ENCODE measurements at places on chromosomes 13 and 19.
A peak's percentile ranks its signal among the peaks of the same experiment; 100 is the strongest.

DNA sequence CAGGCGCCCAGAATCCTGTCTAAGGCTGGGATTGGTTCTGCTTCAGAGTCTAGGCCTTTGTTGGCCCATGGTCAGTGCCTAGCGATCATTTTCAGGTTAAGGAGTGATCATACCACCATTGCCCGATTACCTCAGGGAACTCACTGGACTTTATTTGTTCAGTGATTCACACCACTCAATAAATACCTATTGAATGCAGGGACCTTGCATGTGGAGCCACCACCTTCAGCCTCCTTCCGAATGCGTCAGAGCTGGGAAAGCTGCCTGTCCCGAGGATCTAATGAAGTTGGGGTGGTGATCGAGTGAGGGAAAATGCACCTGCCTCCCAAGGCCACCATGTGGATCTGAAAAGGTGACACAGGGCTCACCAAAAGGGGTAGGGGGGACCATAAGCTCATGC is 40.0 kb upstream of the POU2F2 start:
- no peak for DNase-seq

DNA sequence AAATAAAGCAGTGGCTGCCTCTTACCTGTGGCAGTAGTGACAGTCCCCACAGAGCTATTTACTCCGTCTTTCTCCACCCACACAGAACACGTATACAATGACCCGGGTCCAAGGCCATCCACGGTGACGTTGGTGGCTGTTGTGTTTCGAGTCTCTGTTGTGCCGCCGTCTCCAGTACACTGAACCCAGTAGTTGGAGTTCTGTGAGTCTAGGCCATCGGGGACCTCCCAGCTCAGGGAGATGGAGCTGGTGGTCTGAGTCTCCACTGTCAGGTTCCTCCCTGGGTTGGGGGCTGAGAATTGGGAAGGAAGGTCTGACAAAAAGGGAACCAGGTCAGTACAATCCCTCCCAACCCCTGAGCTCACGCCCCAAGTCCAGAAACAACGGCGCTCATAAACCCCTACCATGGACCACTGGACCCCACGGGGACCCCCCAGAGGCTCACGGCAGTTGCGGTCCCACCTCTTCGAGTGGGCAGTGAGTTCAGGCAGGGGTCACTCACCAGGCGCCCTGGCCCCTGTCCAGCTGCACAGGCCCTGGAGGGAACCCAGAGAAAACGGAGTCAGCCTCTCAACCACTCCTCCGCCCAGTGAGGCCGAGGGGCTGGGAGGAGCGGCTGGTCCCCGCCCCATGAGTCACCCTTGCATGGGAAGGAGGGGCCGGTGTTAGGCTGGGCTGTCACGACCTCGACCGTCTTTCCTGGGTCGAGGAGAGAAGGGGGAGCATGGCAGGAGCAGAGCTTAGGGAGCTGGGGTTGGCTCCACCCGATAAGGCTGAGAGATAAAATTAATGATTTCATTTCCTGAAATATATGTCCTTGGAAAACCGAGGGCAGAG is 2.4 kb downstream of the PTPRH start:
- DNase-seq, result peak; percentile 95

DNA sequence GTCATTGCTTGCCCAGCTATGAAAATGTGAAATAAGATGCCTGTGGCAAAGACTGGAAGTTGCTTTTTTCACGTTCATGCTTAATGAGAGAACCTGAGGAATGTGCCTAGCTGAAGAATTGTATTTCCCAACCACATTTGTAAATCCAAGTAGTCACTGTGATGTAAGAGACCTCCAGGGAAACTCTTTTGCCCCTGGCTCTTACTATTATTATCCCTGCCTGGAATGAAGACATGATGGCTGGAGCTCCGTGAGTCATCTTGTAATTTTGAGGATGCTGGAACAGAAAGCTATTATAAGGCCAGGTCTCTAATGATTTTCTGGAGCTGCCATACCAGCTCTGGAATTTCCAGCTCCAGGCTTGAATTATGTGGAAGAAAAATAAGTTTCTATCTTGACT is 894.3 kb downstream of the DIAPH3 start:
- DNase-seq, result peak; percentile 97

DNA sequence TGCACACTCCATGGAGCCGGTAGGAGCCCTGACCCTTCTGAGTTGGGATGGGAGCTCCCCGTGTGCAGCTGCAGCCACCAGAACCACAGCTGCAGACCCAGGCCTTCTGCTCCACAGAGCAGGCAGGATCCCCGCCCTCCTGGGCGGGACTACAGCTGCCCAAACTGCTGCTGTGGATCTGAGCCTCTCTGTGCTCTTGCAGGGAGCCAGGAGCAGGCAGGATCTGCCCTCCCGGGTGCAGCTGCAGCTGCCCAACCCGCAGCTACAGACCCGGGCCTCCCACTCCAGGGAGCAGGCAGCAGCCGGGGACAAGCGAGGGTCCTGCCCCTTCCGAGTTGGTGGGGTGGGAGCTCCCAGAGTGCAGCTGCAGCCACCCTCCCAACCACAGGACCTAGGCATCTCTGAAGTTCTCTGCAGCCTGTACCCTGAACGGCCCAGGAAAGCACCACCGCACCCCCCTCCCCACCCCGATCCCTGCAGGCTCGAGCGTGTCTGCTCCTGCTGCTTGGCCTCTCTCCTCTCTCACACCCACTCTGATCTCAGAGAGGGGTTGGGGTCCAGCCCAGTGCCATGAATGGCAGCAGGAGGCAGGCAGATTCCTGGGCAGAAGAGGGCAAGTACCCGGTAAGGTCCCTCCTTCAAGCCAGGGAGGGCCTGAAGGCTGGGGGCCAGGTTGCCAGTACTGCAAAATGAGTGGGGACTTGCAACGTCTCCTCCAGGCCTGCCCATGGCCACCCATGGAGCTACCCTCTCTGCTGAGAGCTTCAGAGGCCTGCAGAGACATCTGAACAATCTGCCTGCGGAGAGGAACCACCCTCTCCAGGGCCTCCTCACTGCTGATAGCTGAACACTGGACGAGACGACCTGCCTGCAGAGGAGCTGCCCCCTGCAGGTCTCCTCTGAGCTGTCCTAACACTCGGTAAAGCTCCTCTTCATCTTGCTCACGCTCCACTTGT is 16.4 kb upstream of the EMP3 start:
- peak; percentile 46 for DNase-seq

DNA sequence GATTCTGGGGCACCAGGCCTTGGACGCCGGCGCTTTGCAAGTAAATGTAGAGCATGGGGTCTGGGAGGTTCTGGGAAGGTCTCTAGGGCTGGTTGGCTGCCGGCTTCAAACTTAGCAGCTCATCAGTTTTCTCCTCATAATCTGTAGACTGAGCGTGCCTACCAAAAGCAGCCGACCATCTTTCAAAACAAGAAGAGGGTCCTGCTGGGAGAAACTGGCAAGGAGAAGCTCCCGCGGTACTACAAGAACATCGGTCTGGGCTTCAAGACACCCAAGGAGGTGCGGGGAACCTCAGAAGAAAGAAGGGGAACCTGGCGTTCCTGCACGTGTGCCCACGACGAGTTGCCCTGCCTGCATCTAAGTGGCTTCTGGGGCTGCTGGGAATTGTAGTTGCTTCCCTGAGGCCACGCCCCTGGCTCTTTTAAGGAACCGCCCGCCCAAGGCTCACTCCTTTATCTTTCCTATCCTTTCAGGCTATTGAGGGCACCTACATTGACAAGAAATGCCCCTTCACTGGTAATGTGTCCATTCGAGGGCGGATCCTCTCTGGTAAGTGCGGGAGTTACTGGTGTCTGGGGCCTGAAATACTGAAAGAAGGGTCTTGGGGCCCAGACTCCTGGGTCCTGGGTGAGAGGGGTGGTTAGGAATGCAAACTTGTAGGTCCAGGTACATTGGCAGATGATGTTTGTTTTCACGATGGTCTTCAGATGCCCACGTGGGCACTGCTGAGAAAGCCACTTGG is 984 bp downstream of the RPS11 start:
- peak; percentile 71 for DNase-seq

DNA sequence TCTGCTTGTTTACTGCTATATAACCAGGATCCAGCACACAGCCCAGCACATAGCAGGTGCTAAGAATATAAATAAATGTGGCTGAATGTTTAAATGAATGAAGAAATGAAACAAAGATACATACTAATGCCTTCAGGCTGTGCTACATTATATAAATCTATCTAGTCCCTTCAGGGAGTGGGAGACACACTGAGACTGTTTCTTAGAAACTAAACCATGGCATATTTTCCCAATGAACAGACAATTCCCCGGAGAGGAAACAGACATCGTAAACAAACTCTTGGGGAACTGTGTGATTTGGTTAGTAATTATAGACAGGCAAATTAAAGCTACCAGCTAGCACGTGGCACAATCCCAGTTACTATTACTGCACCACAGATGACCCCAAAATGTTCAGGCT is 9.7 kb upstream of the FEM1A start:
- DNase-seq, result peak; percentile 7

GRCh38 chr13:91308299-91308698 is 39.2 kb upstream of the MIR17HG start:
- DNase-seq, result peak; percentile 1

GRCh38 chr19:33157906-33158305 is 26.0 kb downstream of the WDR88 start:
- DNase-seq, result no peak

- no peak for DNase-seq
Measured at GRCh38 chr19:32041681-32042292, 303.6 kb upstream of the ZNF507 start.

GRCh38 chr19:33488826-33489225 is 32.8 kb downstream of the PEPD start:
- no peak for DNase-seq

GRCh38 chr19:17830567-17831418 is 9.5 kb upstream of the INSL3 start:
- peak; percentile 80 for DNase-seq

- DNase-seq, result no peak
Measured at GRCh38 chr13:50306156-50306555, 290.9 kb downstream of the KCNRG start.

- DNase-seq, result no peak
Measured at GRCh38 chr13:26623125-26623524, 65.6 kb downstream of the WASF3 start.

DNA sequence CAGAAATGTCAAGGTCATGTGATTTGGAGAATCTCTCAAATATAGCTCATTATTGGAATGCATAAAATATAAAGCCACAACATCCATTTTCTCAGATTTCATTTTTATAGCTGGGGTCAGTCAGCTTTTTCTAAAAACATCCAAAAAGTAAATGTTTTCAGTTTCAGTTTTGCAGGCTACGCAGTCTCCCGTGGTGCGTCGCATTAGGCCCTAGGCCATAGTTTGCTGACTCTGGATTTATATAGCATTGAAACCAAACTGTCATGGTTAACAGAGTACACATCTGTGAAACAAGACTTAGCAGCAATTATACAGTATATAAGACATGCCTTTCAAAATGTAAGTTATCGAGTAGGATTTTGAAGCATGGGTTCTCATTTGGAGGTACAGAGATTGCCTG is 140.0 kb downstream of the IRS2 start:
- no peak for DNase-seq

DNA sequence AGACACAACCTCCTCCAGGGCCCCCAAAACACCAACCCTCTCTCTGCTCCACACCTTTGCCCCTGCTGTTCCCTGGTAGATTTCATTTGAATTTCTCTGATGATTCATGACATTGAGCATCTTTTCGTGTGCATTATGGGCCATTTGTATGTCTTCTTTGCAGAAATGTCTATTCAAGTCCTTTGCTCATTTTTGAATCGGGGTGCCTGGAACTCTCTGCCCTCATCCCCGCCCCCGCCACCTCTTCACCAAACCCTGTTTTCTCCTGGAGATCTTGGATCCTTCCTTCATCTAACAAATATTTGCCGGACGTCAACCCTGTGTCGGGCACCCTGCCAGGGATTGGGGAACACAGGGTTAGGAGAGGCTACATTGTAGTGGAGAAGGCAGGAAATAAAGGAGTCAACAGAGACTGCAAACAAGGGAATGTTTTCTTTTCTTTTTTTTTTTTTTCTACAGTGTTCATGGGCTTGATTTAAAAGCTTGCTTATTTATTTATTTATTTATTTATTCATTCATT is 25.5 kb upstream of the SLC1A5 start:
- peak; percentile 76 for DNase-seq

DNA sequence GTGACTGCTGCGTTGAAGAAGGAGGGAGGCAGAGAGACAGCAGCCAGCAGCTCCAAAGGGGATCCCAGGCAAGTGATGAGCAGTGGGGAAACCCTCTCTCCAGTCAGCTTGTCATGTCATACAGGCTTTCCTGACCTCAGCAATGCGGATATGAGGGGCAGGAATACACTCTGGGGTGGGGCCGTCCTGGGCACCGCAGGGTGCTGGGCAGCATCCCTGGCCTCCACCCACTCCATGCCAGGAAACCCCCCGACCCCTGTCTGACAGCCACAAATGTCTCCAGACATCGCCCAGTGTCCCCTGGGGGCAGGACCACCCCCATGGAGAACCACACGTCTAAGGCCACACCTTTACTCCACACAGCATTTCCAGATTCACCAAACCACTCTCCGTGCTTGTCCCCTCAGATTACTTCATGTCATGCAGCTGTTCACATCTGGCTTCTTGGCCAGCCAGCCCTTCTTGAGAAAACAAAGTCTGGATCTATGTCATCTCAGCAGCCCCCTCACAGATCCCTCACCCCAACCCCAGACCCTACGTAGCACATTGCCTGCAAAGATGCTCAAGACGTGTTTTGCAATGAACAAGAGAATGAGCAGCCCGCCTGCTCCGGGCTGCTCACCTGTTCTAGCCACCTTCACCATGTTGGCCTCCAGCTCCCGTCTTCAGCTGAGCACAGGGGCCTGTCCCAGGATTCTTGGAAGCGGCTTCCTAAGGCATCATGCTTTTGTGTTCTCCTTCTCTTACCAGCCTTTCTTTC is 46.5 kb downstream of the RFX2 start:
- no peak for DNase-seq

DNA sequence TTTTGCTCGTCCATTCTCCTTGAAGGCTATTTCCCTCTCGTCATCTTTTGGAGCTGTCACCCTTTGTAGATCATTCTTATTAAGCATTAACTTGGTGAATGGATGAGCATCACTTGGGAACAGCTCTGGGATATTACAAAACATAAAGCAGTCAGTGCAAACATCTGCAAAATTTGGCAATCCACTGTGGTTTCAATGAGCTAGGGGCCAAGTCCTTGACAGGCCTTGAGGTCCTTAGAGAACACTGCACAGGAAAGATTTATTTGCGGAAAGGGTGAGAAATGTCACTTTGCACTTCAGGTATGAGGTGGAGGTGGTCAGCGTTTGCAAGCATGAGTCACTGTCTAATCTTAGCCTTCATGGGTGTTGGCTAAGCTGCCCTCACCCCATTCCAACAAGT is 239.7 kb upstream of the MAB21L1 start:
- peak; percentile 34 for DNase-seq

All from EH (cell line).